Stimulated activated CD8-positive, alpha-beta memory T cell treated with anti-CD3 and anti-CD28 coated beads, Interleukin-4, amount 100 ng/mL, for 24 hours (primary cell): ENCODE measurements at places on chromosomes 5 and 9.

DNA sequence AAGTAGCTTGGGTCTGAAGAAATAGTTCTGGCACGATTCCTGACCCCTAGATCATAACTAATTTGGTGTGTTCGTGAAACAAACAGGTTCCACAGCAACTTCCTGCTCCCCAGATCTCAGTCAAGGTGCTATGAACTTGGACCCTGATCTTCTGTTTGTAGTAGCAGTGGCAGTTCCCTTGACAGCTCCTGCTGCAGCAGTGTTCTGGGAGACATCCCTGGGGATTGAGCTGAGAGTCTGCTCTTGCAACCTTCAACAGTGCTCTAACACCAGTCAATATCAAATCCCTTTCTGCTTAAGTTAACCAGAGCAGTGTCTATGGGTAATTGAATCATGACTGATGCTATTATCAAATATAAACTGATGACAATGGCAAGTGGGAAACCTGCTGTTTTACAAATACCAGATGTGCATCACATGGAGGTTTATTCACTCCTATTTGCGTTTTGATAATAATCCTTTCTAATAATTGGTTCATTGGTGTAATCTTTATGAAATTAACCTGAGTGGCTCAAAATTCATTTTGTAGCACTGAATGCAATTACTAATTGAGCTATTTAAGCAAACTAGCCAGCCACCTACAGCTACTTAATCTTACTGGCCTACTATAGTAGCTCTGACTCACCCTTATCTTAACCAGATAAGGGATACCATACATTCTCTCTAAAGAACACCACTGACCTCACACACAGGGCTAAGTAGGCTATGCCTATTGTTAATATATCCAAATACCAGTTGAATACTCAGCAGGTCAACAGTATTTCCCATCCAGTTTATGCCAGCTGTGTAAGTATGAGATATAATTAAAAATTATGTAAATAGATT is 21.9 kb downstream of the KDM4C start:
- DNase-seq: no peak

- DNase-seq: no peak
These were observed 275.6 kb downstream of the SH3GL2 start for GRCh38 chr9:17854487-17854886.

DNA sequence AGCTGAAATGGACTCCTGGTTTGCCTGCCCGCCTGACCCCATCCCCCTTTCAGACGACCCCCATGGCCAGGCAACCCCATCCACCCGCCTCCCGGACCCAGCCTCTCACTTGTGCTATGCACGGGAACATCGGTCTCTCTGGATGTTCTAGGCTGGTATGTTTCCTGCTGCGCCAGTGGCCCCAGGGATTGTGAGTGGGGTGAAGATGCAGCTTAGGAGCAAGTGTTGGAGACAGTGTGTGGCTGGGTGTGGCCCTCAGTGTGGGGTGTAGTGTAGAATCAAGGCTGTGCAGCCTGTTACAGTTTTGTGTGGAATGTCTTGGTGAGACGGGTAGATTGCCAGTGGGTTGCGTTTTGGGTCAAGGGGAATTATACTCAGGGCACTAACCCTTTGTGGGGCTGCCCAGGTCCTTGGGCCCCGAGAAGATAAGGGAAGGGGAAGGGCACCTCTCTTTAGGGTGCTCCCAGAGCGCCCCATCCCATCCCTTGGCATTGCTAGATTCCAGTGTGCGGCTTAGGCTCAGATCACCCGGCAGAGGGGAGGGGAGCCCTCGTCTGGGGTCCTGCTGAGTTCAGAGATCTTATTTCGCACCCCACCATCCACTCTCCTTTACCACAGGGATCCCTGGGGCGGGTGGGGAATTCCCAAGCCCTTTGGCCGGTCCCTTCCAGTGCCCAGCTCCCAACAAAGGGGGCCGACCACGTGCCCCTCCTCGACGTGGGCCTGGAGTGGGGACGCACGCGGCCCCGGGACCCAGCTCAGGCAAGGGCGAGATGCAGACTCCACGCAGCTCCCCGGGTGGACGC is 4.6 kb downstream of the IER5L start:
- no peak for DNase-seq

- DNase-seq: no peak
These were observed 21.2 kb upstream of the ATOSB start for GRCh38 chr9:35136866-35137265.

- no peak for DNase-seq
These were observed 214.1 kb upstream of the KLF4 start for GRCh38 chr9:107703651-107704050.
